Activated CD8-positive, alpha-beta memory T cell treated with anti-CD3 and anti-CD28 coated beads for 1 hour (primary cell): ENCODE measurements at places on chromosomes 1 and 21.

DNA sequence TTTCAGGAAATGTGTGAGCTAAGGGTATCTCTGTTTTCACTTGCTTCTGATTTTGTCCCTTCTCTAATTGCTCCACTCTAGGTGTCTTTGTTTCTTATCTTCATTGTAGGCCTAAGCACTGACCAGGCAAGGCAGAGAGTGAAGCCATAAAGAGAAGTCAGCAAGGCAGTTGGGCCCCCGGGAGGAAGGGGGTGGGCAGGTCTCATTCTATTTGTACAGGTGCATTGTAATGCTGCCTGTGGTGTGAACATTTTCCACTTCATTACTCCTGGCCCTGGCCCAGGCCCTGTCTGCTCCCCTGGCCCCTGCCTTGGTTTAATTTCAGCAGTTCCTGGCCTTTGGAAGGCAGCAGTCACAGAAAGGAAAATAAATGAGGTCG lies 86.4 kb upstream of the JUN start:
- no peak for DNase-seq

DNA sequence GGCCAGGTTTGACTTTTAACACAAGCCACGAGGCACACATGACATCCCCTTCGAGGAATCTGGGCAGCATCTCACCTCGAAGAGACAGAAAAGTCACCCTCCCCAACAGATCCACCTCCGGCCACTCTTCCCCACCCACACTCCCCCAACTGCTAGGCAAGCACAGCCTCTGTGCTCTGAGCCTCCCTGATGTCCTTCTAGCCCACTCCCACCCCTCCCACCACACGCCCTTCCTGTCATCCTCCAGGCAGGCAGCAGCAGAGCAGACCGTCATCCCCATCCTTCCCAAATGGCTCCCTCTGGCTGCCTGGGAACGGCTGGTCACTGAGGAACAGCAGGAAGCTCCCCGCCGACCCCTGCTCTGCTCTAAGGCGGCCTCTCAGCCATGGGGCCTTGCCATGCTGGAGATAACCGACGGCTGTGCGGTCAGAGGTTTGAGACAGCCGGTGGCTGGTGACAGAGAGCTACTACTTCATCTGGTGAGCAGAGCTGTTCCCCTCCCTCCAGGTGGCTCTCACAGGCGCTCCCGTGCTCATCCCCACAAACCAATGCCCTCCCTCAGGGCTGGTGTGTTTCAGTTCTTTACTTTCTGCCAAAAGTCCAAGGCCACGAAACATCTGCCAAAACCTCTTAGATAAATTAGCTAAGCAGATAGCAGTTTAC lies 25.6 kb downstream of the NPHP4 start:
- no peak for DNase-seq

DNA sequence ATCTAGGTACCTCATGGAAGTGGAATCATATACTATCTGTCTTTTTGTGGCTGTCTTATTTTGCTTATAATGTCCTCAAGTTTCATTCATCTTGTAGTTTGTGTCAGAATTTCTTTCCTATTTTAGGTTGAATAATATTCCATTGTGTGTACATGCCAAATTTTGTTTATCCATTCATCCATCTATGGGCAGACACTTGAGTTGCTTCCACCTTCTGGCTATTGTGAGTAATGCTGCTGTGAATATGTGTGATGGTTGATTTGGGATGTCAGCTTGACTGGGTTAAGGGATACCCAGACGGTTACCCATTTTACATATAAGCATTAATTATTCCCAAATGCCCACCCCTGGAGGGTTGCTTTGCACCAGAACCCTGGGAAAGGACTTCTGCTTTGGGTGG lies 477.5 kb downstream of the PTPRU start:
- no peak for DNase-seq

GRCh38 chr1:28354121-28354520 lies 15.4 kb upstream of the PHACTR4 start:
- DNase-seq = no peak

- no peak for DNase-seq
Measured at GRCh38 chr1:203404546-203404945, 53.6 kb upstream of the FMOD start.

- DNase-seq = no peak
Measured at GRCh38 chr1:27934818-27935549, at the start of gene SMPDL3B. Gene SMPDL3B, plus strand, starts transcription at chr1:27935000. Its CDS starts 184 bp downstream, at chr1:27935184.

- no peak for DNase-seq
Measured at GRCh38 chr1:239811211-239811885, 280.3 kb upstream of the FMN2 start.

DNA sequence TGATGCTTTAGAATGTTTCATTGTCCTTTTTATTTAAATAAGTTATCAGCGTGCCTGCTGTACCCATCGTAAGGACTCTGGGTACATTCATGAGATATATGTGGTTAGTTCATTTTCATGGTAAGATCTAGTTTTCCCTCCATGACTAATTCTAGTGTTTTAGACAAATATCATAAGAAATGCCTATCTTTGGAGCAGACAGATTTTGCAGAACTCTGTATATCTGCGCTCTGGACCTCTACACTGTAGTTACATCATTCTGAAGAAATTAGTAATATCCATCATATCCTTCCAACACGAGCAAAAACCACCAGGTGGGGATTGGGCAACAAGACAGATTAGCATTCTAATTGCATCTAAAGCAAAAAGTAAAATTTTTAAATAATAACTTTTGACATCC lies 499.2 kb downstream of the SETD4 start:
- DNase-seq = no peak

- no peak for DNase-seq
Measured at GRCh38 chr1:178506669-178507068, 6.2 kb upstream of the TEX35 start.

DNA sequence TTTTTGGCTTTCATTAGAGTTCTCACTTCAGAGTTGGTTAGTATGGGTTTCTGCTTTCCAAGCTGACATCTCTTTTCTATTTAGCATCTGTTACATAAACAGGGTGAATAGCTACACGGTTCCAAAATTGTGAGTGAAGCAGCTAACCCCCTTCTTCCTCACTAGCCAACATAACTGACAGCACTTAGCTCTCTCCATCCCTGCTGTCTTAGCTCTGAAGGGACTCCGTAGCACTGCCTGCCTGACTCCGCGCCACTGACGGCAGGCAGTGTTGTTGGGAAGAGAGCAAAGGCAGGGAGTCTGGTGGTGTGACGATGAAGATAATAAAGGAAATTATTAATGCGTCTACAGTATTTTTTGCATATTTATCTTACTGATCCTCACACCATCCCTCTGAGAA lies 247.0 kb downstream of the PTBP2 start:
- no peak for DNase-seq

DNA sequence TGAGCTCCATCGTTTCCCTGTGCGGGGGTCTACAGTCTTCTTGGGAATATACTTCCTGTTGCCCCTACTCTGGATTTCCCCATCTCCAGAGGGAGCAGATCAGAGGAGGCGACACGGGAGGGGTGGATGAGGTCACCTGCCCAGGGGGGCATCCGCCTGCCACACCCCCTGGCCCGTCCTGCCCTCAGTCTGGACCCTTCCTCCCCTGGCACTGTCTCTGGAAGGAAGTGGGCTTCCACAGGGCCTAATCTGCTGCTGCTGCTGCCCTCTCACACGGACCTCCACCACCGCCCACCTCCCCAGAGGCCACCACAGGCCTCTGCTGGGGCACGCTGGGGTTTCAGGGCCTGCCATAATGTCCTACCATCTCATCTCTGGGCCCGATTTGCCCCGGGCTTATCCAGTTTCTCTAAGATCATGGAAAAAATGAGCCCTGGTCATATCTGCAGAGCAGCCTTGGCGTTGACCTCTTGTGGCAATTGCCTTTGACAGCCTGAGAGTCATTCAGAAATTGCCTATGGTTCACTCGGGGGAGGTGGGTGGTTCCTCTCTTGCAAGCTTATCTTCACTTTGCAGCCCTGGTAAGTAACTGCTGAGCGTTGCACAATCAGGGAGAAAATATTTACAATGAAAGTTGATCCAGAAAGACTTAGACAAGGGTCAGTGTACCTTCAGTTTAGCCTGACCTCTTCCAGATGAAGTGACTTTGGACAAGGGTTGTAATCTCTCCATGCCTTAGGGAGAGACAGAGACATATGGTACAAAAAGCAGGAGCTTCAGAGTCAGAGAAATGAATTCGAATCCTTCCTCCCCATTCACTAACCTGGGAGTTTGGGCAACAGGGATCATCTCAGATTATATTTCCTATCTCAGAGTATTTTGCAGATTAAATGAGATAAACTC lies 252.4 kb downstream of the TOMM20 start:
- DNase-seq = no peak

DNA sequence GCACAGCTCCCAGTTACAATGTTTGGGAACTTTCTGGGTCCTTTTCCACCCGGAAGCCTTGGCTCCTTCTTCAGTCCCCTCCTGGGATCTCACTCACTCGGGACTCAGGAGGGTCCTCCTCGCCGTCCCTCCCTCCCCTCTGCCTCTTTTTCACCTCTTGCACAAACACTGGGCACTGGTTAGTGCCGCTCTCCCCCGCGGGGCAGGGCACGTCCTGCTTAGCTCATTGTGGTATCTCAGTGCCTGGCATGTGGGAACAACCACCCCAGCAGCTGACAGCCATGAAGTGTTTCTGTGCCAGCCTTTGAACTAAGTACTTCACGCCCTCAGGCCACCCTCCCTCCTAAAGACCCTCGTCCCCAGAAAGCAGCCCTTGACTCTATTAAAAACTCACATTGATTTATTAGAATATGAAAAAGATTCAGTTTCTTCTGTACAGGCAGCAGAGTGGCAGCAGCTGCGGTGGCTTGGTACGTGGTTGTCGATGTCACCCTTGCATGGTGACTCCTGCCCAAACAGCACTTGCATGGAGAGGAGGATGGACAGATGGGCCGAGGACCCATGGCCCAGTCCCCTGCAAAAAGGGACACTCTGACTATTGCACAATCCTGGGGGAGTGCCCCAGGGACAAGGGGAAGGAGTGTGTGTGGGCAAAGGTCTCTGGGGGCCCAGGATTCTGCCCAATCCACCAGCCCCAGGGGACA lies 56.3 kb downstream of the SLC9A1 start:
- no peak for DNase-seq

DNA sequence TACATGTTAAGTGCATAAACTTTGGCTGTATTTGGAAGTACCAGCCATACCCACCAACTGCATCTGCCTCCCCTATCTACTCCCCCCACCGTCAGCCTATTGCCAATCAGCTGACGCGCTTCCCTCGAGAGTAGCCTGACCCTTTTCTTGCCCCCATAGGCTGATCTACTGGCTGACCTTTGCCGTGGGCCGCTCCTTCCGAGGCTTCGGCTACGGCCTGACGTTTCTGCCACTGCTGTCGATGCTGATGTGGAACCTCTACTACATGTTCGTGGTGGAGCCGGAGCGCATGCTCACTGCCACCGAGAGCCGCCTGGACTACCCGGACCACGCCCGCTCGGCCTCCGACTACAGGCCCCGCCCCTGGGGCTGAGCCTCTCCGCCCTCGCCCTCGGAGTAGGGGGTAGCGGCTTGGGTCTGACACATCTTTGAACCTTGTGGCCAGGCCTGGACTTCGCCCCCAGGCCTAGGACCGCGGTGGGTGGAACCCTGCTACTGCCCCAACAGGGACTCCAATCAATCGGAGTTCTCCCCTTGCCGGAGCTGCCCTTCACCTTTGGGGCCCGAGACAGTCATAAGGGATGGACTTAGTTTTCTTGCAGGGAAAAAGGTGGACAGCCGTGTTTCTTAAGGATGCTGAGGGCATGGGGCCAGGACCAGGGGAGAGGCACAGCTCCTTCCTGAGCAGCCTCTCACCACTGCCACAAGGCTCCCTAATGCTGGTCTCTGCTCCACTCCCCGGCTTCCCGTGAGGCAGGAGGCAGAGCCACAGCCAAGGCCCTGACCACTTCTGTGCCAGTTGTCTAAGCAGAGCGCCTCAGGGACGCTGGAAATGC lies 4.0 kb downstream of the GLMP start:
- peak; percentile 9 for DNase-seq

- DNase-seq = no peak
Measured at GRCh38 chr1:107010582-107010981, 45.9 kb upstream of the PRMT6 start.
